HT1080 (cell line): ENCODE measurements at places on chromosomes 1 and 21. TPM values are rescaled to one million over a fixed set of nuclear protein-coding genes. Genes with fewer than 3 reads are reported as not detected.
A peak's percentile ranks its signal among the peaks of the same experiment; 100 is the strongest.

PHLDA3 gene
- total RNA-seq: 91.8 and 111 TPM in 2 replicates

DNA sequence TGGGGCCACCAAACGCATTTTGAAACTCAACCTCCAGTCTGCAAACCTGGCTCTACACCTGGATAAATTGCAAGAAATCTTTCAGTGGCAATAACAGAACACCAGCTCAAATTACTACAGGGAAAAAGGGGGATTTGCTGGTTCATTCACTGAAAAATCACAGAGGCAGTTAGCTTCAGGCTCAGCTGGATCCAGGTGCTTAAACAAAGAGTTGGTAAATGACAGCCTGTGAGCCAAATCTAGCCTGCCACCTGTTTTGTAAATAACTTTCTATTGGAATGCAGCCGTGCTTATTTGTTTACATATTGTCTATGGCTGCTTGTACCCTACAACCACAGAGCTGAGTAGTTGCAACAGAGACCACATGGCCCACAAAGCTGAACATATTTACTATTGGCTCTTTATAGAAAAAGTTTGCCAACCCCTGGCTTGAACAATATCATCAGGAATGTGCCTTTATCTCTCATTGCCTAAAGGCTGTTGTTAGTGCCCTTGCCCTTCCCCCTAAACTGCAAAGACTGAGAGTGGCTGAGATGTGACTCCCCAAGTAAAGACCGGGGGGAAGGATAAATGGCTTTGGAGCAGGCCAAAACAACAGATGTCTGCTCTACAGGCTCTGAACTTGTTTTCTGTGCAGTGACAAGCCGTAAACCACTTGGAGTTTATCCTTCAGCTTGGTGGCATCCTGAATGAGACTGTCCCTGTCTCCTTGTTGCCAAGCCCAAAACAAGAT is 21.5 kb upstream of the PTPRF start:
- no peak for DNase-seq

DNA sequence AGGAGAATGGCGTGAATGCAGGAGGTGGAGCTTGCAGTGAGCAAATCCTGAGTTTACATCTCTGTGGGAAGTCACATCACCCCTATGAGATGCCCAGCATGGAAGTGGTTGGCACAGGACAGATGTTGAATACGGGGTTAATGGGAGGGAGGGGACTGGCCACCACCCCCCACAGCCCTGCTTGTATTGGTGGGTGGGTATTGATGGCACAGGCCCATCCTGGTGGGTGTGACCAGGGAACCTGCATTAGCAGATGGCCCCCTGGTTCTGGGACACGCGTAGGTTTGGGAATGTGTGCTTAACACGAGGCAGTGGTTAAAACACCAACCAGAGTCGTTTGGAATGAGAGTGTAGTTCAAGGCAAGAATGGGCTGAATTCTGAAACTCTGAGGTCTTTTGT is 117.9 kb downstream of the PRDM2 start:
- DNase-seq: no peak

- no peak for DNase-seq
Measured at GRCh38 chr1:226674892-226675714, 64.0 kb downstream of the ITPKB start.

DNA sequence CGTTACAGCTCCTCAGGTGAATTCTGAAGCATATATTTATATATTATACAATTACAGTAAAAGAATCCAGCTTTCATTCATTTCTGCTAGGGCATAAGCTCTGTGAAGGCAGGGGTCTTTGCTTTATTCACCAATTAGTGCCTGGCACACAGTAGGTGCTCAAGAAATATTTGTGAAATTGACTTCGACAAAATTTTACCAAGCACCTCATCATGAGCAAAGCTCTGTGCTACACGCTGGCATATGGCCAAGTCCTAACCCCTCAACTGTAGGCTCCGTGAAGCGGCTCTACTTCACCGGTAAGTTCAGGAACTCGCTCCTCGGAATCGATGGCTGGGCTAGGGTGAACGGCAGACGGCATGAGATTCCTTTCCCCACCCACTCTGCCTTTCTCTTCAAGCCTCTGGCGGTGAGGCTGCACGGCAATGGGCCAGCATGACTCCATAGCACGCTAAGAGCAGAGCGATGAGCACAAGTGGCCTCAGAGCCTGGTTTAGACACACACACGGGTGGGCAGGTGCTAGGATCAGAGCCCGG is 8.7 kb downstream of the C1orf174 start:
- no peak for DNase-seq

DNA sequence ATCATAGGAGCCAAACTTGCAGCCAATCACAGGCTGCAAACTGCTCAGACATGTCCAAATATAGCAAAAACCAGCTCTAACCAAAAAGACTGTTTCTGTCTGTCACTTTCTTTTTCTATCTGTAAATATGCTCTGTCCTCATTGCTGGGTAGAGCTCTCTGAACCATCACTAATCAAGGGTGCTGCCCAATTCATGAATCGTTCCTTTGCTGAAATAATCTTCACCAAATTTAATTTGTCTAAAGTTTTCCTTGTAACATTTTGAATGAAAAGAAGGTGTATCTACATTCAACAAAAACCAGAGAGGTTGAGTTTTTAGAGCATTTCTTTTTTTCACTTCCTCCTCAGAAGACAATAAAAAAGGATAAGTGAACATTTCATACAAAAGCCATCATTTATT is 1221.7 kb upstream of the ADGRL2 start:
- no peak for DNase-seq

- no peak for DNase-seq
Measured at GRCh38 chr1:59751801-59752200, 62.9 kb upstream of the HOOK1 start.

DNA sequence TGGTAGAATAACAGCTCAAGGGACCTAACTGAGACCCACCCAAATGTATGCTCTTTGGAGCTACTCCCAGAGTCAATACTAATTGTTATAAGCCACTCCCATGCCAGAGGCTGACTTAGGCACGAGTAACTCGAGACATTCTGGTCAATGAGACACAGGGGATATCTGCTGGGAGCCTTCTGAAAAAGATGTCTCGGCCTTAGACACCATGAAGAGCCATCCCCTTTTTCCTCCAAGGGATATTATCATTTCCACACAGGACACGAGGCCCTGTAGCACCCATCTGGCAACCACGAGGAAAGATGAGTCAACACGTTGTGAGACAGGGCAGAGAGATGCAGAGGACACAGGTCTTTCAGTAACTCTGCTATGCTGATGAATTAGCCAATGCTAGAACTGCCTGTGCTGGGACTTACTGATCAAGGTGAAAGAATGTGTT is 30.7 kb downstream of the ITPKB start:
- DNase-seq: peak; percentile 86

DNA sequence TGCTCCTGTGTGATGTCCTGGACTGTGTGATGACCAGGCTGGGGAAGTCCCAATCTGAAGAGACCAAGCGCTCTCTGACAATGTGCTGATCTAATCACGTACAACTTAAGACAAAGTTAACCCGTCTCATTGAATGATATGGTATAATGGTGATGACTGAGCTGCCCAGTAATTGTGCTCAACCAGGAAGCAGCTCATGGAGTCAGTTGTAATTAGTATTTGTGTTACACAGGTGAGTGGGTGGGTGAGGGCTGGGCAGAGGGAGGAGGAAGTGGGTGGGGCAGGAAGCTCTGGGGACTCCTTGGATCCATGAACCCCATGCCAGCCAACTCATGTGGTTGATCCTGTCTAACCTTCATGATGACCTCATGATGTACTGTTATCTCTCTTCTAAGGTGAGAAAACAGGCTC is 8.7 kb upstream of the ECE1 start:
- no peak for DNase-seq

CHI3L2 gene
- 1.0 and 1.5 TPM in 2 replicates for total RNA-seq

- peak; percentile 33 for DNase-seq
Measured at GRCh38 chr1:203278082-203278884, 27.0 kb upstream of the BTG2 start.

SPATC1L gene
- total RNA-seq: 10.9 and 16.4 TPM in 2 replicates

SLC30A10 gene
- not detected in 2 replicates for total RNA-seq

HSD11B1 gene
- total RNA-seq: 45.4 and 45.9 TPM in 2 replicates

DNA sequence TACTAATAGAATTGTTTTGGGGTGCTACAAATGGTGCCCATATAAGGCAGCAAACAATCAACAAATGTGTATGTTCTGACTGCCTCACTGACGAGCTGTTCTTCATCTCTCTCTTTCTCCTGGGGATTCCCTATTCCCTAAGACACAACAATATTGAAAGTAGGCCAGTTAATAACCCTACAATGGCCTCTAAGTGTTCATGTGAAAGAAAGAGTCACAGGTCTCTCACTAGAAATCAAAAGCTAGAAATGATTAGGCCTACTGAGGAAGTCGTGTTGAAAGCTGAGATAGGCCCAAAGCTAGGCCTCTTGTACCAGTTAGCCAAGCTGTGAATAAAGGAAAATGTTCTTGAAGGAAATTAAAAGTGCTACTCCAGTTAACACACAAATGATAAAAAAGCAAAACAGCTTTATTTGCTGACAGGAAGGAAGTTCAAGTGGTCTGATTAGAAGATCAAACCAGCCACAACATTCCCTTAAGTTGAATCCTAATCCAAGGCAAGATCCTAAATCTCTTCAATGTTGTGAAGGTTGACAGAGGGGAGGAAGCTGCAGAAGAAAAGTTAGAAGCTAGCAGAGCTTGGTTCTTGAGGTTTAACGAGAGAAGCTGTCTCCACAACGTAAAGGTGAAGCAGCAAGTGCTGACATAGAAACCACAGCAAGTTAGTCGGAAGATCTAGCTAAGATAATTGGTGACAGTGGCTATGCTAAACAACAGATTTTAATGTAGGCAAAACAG is 26.3 kb downstream of the ATP2B4 start:
- no peak for DNase-seq

DNA sequence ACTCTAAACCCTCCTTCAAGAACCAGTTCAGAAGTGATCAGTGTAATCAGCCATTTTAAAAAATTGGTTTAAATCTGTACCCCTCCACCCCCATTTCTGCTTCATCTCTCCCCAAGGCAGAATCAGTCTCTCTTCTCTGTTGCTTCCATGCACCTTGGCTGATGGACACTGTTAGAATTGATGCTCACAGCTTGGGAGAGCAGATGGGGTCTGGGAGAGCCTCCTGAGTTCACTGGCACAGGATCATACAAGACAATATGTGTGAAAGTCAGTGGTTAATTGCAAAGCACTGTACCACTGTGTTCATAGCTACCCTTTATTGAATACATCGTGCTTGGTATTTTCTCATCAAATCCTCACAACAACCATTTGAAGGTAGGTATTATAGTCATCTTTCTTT is 140.9 kb downstream of the ROR1 start:
- no peak for DNase-seq

DNA sequence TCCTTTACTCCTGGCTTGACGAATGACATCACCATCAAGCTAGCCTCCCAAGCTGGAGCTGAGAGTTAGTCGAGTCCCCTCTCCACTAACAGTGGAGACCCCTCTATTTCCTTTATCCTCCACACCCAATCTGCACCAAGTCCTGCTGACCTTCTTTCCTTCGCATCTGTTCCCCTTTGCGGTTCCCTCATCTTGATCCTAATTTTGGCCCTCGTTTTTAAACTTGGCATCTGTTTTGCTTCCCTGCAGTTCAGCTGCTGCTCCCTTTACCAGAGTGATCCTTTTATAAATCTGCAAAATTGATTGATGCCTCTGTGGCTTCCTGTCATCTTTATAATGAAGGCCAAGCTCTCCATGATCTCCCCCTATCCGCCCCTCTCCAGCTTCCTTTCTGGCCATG is 49.0 kb upstream of the TSPAN2 start:
- no peak for DNase-seq

STIL gene
- total RNA-seq: 23.8 and 30.6 TPM in 2 replicates

KRTAP10-7 gene
- total RNA-seq: not detected in 2 replicates

DNA sequence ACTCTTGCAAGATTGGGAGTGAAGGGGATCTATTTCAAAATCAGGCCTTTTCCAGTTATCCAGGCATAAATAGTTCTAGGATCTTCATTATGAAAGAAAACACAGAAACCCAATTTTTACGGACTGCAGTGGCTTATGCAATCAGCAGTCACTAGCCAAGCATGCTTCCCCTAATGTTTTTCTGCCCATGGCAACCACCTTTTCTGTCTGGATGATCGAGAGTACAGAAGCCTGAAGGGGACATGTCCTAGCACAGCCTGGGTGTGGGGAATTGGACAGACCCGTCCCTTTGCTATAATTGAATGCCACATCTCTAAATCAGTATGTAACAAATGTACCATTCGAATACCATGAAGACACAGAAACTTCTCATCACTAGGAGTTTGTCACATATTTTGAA is 29.8 kb upstream of the NCAM2 start:
- no peak for DNase-seq

- no peak for DNase-seq
Measured at GRCh38 chr1:185960422-185961321, 226.5 kb downstream of the HMCN1 start.

DNA sequence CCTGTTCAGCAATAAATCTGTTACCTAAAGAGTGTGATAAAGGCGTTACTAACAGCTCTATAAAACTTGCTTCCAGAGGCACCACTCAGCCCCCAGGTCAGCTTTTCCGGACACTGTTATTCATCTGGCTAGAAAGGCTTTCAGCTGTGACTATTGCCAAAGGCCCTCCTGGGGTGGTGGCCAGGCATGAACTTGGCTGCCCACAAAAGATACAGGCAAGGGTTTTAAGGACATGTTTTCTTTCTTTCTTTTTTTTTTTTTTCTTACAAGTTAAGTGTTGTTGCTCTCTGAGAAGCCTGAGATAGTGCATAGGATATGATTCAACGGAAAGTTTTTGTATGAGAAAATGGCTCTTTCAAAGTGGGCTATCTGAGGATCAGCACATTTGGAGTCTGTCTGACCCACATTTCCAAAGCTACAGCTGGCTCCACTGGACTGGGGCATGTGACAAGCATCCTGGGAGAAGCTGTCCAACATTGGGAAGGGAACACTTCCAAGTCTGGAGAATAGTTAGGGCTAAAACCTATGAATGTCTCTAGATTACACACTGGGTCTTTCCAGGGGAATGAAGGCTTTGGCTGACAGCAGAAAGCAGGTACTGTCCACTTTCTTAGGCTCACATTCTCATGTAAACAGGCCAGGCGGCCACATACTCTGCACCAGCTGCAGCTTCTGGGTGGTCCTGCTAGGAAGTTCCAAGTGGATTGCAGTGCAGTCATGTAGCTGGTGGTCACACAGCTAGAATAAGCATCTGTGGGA is 639.7 kb downstream of the LMO4 start:
- DNase-seq: peak; percentile 77

DNA sequence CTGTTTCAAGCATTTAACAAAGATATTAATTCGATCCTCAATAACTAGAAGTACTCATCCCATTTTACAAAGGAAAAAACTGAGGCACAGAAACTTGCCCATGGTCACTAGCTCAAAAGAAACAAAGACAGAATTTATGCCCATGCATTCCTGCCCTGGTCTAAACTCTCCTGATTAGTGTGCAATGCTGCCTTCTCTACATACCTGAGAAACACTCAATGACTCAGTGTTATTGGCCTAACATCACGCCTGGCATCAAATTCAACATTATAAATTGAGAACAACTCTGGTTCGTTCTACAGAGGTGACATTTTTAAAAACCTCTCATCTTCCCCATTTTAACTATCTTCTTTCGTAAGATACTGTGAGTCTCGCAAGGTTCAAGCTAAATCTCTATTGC is 5.2 kb downstream of the APP start:
- DNase-seq: no peak

RSPO1 gene
- total RNA-seq: not detected in 2 replicates

TNFRSF4 gene
- total RNA-seq: 0.88 TPM in 1 of 2 replicates, not detected in the other

TTLL10 gene
- not detected in 2 replicates for total RNA-seq
